Activated CD4-positive, alpha-beta T cell treated with anti-CD3 and anti-CD28 coated beads for 48 hours (primary cell): ENCODE measurements at places on chromosomes 2 and 18.
A peak's percentile ranks its signal among the peaks of the same experiment; 100 is the strongest.

GRCh38 chr2:29583548-29584156 is 337.7 kb downstream of the ALK start:
- DNase-seq, result no peak

GRCh38 chr2:218898109-218898878 is 17.6 kb downstream of the WNT10A start:
- peak; percentile 88 for DNase-seq

GRCh38 chr2:56177420-56178220 is 6.2 kb upstream of the CCDC85A start:
- DNase-seq, result no peak

- no peak for DNase-seq
These were observed 87.0 kb upstream of the MSH6 start for GRCh38 chr2:47695800-47696477.

DNA sequence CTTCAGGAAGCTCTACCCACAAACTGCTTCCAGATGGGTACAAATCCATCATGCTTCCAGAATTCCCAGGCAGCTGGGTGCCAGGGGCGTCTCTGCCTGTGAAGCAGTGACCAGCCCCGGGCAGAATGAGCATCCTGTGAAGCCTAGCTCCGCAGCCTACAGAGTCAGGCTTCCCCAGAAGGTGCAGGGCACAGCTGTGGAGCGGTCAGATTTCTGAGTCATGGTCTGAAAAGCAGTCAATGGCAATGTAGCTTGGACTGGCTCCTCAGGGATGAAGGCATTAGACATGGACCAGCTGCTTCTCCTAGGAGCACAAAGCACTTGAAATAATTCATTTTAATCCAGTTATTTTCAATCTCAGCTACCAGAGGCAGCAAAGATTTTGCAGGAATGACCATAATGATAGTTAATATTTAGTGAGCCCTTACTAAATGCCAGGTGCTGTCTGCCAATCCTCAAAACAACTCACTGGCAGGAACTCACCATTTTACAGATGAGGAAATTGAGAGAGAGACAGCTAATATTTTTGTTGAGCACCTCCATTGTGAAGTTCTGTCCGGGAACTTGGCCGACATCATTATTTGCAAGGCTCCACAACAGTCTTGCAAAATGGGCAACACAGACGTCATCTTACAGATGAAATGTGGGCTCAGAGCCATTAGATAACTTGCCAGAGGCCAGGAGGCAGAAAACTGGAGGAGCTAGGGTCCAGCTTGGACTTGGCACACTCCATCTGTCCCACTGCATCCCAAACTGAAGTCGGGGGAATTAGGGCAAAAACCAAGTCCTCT is 31.7 kb downstream of the ACMSD start:
- no peak for DNase-seq

DNA sequence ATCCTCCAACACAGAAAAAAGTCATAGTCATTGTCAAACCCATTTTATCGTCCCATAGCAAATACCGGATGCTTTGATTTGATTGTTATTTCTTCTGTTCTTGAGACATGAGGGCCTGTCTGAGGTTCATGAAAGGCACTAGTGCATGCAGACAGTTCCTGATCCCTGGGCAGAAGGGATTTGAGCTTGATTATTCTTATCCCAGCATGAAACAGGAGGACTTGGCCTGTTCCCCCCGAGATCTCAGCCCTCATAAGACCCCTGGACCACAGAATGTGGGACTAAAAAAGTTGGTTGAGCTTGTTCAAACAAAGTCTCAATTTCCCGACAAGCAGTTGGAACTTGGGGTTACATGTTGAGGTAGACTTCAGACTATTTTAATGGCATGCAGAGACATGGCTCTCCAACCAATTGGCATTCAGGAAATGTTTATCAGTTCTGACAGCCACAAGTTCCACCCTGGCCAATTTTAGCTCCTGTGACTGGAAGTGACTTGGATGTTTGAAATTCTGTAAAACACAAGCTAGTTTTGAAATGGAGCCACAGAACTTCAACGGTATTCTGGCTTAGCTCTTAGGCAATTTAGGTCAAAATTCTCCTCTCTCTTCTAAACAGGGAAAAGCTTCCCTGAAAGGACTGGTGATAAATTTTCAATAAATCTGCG is 366.9 kb upstream of the SLC14A2 start:
- DNase-seq, result no peak

DNA sequence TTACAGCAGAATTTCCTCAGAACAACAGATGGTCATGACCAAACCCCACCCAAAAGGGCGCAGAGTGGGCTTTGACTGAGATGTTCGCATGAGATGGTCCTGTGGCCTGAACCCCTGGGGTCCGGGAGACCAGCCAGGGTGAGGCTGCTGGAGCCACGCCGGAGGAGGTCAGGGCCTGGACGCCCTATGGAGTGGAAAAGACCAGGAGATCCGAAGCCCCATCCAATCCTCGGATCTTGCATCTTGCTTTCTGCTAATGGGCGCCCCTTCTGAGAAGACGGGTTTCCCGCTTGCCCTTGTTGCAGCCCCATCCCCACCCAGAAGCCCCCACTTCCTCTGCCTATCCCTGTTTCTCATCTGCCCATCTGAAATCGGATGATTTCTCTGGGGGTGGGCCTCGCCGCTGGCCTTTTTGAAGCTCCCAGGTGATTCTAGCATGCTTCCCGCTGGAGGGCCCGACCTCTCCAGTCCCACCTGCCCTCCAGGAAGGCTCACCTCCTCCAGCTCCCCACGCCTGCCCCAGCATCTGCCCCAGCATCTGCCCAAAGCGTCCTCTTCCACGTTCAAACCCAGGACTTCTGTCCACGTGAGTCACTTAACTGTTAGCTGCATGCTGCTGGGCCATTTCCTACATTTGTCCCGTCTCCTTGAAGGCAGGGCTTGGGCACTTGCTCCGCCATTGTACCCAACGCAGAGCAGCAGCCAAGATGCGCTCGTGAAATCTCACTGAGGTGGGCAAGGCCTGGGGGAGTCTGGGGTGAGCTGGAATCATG is 4.3 kb upstream of the CNDP1 start:
- DNase-seq, result no peak

- no peak for DNase-seq
These were observed 180.3 kb upstream of the BCL2L11 start for GRCh38 chr2:110940376-110940910.

- DNase-seq, result no peak
These were observed 810.1 kb upstream of the POU3F3 start for GRCh38 chr2:104043864-104044263.

DNA sequence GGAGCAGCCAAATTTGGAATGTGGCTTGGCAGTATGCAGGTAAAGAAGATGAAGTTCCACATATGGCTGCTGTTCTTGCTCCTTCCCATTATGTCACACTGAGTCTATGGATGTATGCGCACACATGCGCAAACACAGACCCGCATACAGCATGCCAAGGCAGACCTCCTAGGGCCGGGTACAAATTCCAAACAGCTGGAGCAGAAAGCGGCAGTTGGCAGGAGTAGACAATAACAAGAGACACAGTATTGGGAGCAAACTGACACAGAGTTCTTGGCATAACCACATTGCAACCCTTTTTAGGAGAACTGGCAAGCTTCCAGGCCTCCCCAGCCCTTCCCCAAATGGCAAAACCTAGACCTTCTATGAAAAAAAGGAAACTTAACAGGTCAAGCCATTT is 268.9 kb downstream of the SP3 start:
- no peak for DNase-seq
